HCT116 (cell line): ENCODE measurements at places on chromosomes 6 and 20. TPM values are rescaled to one million over a fixed set of nuclear protein-coding genes. Genes with fewer than 3 reads are reported as not detected.

GRCh38 chr20:4406627-4407026, 315.1 kb upstream of the PRND start:
- H3K4me3 ChIP-seq: peak overlapping the region; percentile 11; the same call in 1 of the 2 replicates
- H3K27me3 ChIP-seq: peaks cover 3% of the 10 kb centered on the region; the same call in 1 of the 2 replicates
- DNase-seq: peak; percentile 42
- H3K27ac ChIP-seq: no peak overlapping the region
- peaks cover 11% of the 10 kb centered on the region for H3K4me1 ChIP-seq
- no peaks in the 10 kb centered on the region for H3K36me3 ChIP-seq

TRPC4AP gene
- 48.6 TPM for total RNA-seq

- H3K4me3 ChIP-seq: no peak overlapping the region
- no peaks in the 10 kb centered on the region for H3K27me3 ChIP-seq
- no peaks in the 10 kb centered on the region for H3K4me1 ChIP-seq
- no peaks in the 10 kb centered on the region for H3K36me3 ChIP-seq
- no peak overlapping the region for H3K27ac ChIP-seq
These were observed 101.2 kb upstream of the COL21A1 start for GRCh38 chr6:56348578-56348977.

GRCh38 chr6:32214126-32214525, 9.7 kb downstream of the NOTCH4 start:
- no peaks in the 10 kb centered on the region for H3K4me1 ChIP-seq
- H3K36me3 ChIP-seq: no peaks in the 10 kb centered on the region
- no peak for DNase-seq
- no peak overlapping the region for H3K4me3 ChIP-seq
- no peaks in the 10 kb centered on the region for H3K27me3 ChIP-seq

TNNC2 gene
- total RNA-seq: not detected

DNA sequence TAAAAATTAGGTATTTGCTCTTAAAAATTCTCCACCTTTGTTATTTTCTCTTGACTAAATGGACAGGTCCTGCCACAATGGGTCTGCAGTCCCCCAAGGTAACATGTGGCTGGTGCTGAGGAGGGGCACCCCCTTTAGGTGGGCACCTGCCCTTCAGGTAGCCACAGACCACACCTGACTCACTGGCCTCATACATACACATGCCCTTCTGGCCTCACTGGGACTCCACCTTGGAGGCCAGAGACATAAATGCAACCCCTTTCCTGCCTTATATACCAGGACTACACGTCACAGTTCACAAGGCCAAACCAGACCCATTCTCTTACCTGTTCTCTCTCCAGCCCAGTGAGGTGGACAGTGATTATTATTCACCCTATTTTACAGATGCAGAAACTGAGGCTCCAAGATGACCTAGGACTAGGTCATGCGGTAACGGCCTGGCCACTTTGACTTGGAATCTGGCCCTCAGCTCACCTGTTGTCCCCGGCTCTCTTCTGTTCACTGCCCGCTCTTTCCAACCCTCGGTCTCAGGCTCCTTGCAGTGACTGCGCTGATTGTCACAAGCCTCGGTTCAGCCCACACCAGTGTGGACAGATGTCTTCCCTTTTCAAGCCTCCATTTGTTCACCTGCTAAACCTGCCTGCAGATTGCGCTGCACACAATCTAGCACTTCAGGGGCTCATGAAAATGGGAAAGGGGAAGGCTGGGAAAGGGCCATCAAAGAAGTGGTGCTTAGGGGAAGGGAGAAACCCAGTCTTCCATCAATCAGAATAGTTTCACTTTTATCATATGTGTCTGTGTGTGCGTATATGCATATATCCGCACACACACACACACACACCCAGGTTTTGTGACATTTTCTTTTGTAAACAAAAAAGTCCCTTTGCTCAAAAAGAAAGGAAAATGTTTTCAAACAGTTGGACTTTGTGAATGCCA, 121.7 kb downstream of the BCAS1 start:
- no peaks in the 10 kb centered on the region for H3K27me3 ChIP-seq
- H3K4me1 ChIP-seq: peaks cover 6% of the 10 kb centered on the region; the same call in 1 of the 2 replicates
- no peak for DNase-seq
- no peak overlapping the region for H3K4me3 ChIP-seq

LPA gene
- total RNA-seq: not detected

GRCh38 chr6:21639316-21639715, 45.8 kb downstream of the SOX4 start:
- H3K27me3 ChIP-seq: no peaks in the 10 kb centered on the region
- no peak overlapping the region for H3K4me3 ChIP-seq
- DNase-seq: no peak
- H3K4me1 ChIP-seq: no peaks in the 10 kb centered on the region

DNA sequence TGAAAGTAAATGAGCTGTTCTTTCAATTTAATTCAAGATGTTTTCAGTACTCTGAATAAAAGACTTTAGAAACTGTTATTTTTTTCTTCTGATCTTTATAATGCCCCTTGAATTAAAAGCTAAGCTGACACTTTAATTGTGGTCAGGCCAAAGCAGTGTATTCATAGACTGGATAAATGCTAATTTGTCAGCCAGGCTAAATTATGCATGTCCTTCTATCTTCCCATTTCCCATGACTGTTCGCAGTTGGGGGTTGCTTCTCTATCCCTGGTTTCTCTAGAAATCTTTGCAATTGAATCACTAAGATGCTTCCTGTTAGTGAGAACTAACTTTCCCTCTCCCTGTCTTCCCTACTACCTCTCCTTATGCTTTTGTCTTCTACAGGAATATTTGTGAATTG, 396.2 kb downstream of the RFPL4B start:
- H3K4me1 ChIP-seq: no peaks in the 10 kb centered on the region
- no peaks in the 10 kb centered on the region for H3K27me3 ChIP-seq
- DNase-seq: no peak

DNA sequence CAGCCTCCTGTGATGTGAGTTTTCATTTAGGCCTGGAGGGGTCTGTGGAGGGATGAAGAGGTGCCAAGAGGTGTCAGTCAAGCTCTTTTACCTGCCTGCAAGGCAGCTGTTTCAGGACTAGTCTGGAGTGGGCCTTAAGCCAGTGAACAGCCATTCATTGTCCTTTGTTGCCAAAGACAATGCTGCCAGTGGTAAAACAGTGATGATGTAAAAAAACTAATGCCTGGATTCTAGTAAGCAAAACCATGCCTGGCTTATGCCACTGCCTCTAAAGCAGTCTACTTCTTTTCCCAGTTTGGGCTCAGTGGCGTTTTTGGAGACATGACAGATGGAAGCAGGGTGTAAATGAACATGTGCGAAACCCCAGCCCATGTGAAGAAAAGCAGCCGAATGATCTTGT, 93.5 kb upstream of the KCNK16 start:
- DNase-seq: no peak
- no peaks in the 10 kb centered on the region for H3K4me1 ChIP-seq
- H3K4me3 ChIP-seq: no peak overlapping the region
- no peaks in the 10 kb centered on the region for H3K36me3 ChIP-seq
- H3K27ac ChIP-seq: no peak overlapping the region
- H3K27me3 ChIP-seq: no peaks in the 10 kb centered on the region

DNA sequence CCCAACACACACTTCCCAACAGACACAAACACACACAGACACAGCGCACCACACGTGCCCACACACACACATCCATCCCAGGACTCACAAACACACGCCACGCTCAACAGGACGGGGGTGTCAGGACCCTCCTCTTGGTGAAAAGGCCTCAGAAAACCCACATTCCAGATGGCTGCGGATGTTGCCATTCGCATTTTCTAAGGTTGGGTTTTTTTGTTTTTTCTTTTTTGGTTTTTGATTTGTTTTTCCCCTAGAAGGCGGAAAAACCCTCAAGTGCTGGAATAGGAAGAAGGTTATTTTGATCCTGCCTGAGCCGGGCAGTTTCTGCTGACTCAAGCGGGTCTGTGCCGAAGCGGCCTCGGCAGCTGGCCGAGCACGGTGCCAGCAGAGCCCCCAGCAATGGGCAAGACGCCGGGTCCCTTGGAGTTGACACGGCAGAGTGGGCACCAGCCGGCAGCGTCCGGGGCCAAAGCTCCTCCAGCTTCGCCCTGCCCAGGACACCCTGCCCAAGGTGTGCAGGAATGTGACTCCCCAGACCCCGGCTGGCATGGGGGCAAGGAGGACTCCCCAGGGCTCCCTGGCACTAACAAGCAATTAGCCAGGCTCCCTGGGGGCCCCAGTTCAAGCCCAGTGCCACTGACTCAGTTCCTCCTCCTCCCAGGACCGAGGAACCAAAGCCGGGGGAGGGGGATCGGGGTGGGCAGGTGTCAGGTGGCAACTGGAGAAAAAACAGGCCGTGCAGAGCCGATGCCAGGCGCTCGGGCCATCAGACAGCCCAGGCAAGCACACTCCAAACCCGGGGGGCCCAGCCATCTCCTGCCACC, 40.9 kb upstream of the ZBP1 start:
- no peak overlapping the region for H3K4me3 ChIP-seq
- no peaks in the 10 kb centered on the region for H3K4me1 ChIP-seq
- no peaks in the 10 kb centered on the region for H3K36me3 ChIP-seq
- H3K27ac ChIP-seq: no peak overlapping the region
- no peak for DNase-seq
- no peaks in the 10 kb centered on the region for H3K27me3 ChIP-seq

GRCh38 chr20:48703511-48704219, 124.1 kb downstream of the PREX1 start:
- H3K4me1 ChIP-seq: peaks cover 3% of the 10 kb centered on the region; the same call in 1 of the 2 replicates
- H3K36me3 ChIP-seq: no peaks in the 10 kb centered on the region
- H3K4me3 ChIP-seq: no peak overlapping the region
- H3K27ac ChIP-seq: no peak overlapping the region
